T1000 (cell line): ENCODE measurements at places on chromosomes 2 and 18.

DNA sequence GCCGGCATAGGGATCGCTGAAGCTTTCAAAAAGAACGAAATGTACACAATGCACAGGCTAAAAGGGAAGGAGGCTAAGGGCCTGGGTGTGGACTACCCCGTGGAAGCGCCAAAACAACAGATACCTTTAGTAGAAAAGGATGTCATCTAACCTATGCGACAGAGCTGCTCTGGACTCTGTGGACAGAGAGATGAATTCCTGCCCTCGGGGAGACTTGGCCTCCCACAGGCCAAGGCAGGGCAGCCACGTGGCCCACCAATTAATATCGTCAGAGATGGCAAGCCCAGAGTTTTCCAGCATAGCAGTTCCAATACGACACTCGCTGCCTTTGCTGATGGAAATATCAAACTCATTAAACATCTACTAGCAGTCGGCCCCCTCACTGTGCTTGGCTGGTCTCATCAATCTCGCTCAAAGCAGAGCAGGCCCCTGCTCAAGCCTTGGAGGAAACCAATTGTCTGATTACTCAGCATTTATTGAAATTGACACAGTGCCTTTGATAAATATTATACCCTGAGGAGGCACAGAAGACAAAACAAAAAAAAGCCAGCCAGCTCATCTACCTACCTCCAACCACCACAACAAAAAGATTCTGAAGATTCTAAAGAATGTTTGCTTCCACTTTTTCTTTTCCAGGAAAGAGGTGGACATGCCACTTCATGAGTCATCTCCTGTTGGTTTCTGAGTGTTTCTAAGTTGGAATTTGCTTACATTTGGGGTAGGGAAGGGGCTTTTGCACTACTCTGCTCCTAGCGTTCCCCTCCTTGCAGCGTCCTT lies 79.0 kb upstream of the ACAA2 start:
- DNase-seq = no peak

- no peak for DNase-seq
Measured at GRCh38 chr2:73919596-73920228, 7.0 kb upstream of the DGUOK start.

- DNase-seq = no peak
Measured at GRCh38 chr2:16155366-16155765, 215.0 kb downstream of the MYCN start.

- peak; percentile 47 for DNase-seq
Measured at GRCh38 chr2:128260239-128261138, 58.2 kb downstream of the HS6ST1 start.

- DNase-seq = no peak
Measured at GRCh38 chr2:47267711-47268086, 112.6 kb upstream of the STPG4 start.

GRCh38 chr2:29495536-29496060 lies 380.4 kb downstream of the CLIP4 start:
- DNase-seq = no peak

DNA sequence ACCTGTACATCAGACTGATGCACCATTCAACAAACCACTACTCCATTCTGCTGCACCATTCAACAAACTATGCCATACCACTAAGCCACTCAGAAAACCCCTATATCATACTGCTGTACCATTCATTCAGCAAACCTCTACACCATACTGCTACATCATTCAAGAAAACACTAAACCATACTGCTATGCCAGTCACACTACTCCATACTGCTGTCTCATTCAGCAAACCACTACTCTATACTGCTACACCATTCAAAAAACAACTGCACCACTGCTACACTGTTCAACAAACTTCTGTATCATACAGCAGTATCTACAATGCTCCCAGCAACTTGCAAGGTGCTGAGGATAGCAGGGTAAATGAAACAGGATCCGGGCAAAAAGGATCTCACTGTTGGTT lies 12.9 kb upstream of the SLC1A4 start:
- DNase-seq = no peak

GRCh38 chr2:128467321-128467969 lies 148.8 kb upstream of the HS6ST1 start:
- no peak for DNase-seq
